ENCODE measurements at places on chromosomes 7 and 10. TPM values are rescaled to one million over a fixed set of nuclear protein-coding genes. Genes with fewer than 3 reads are reported as not detected.

DNA sequence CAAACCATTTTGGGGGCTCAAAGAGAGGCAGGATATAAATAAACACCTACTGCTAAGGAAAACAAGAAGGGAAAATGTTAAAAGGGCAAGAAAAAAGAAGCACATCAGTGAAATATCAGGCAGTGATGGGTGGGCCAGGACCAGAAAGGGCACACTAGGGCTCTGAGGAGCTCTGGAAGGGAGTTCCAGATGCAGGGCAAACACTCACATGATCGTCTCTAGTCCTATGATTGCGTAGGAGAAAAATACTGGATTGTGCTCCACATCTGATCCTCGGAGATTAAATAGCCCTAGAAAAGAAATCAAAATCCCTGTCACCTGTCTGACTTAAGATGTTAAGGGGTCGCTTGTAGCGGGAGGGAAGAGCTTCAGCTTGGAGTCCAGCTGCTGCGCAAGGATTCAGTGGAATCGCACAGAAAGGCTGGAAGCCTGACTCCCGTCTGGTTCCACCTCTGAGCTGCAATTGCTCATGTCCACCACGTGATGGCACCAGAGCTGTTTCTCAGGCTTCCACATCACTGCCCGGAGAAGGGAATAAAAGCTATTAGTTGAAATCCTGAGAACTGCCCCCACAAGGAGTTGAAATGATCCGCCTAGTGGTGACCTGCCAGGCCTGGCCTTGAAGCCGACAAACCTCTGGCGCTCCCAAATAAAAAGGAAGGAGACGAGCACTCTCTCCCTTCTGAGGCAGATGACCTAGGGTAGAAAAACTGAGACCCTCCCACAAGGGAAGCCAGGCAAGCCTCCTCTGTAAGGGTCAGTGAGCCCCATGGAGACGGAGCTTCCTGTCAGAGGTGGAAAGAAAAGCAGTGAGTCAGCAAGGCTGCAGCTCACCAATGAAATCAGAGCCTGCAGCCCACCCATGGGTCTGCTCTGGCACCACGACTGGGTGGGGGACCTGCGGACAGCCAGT lies 39.2 kb downstream of the XPNPEP1 start:
- ATAC-seq, result peak; percentile 88

GRCh38 chr10:121774404-121774803 lies 153.4 kb downstream of the ATE1 start:
- peak; percentile 65 for ATAC-seq

GRCh38 chr10:99926925-99927720 lies 82.6 kb downstream of the DNMBP start:
- ATAC-seq, result no peak

DNA sequence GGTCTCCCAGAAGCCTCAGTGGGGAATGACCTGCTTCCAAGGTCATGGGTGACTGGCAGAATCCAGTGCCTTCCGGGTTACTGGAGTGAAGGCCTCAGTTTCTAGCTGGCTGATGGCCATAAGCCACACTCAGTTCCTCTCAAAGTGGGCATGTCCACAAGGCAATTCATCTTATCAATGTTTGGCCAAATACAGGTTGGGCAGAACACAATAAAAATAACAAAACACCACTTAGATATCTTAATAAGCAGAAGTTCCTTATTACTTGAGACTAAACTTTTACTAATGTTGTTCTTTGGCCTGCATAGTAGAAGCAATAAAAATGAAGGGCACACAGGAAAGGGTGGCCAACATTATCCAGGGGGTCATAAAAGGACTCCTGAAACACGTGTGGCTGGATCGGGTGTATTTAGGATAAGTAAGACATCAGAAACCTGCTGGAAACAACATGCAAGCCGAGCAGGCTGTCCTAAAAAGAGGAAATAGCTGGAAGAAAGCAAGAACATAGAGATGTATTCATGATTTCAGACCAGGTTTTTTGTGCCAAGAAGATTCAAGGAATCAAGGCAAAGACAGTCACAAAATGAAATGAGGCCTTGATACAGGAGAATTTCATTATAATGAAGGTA lies 19.6 kb upstream of the AKR1C2 start:
- ATAC-seq, result no peak

GRCh38 chr7:55073976-55074528 lies 55.2 kb downstream of the EGFR start:
- peak; percentile 98 for ATAC-seq

DNA sequence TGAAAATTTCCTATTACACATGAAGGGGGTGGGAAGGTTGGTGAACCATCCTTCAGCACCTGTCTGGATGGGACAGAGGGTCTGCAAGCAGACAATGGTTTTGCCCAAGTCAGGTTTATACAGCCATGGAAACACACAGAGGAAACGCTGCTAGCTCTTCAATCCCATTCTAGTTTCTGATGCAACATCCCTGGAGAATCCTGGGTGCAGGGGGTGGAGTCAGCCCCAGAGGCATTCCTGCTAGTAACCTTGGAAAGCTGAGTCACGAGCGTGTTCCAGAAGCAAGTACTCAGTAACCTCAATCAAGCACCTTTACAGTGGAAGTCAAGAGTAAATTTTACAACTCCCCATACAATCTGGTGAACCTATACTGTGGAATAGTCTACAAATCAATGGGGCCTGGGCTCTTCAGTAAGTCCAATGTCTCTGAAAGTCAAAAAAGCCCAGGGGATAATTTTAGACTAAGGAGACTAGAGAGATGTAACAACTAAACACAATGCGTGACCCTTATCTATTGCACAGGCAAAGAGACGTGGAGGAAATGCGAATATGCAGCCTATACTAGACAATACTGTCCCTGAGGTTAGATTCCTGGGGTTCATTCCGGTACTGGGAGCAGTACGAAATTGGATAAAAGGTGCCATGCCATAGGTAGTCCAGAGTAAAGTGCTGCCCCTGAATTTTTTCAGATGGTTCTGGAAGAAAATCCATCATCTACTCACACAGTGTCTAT lies 95.4 kb downstream of the ZRANB1 start:
- ATAC-seq, result peak; percentile 86

DNA sequence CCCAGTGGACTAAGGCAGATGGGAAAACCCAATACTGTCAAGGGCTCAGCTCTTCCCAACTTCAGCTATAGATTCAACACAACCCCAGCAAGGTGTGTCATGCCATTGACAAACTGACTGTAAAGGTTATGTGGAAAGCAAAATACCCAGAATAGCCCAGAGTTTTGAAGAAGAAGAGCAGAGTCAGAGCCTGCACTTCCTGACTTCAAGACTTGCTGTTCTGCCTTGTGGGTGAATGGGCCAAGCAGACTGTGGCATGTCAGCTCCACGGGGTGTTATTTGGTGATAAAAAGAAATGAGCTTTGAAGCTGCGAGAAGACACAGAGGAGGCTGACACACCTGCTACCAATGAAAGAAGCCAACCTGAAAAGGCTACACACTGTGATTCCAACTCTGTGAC lies 89.7 kb downstream of the NKX6-2 start:
- no peak for ATAC-seq

- peak; percentile 33 for ATAC-seq
Observed at GRCh38 chr10:84296091-84296981, 32.1 kb upstream of the CCSER2 start.

- no peak for ATAC-seq
Observed at GRCh38 chr10:132113206-132113605, 47.5 kb downstream of the JAKMIP3 start.

DNA sequence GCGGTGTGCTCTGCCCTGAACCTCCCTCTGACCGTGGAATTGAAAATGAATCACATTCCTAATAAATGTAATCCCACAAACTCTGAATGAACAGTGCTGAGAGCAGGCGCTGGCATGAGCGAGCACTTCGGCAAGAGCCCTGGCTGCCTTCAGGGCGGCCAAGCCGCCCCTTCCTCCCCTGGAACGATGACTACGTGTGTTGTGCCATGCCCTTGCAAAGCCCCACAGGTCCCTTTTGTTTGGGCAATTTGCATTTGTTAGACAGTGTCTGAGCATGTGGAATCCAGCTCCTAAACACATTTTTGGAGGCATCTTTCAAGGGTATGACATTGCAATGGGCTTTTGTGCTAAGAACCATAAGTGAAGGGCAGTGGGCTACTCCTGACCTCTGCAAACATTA lies 95.6 kb upstream of the MKI67 start:
- ATAC-seq, result no peak

DNA sequence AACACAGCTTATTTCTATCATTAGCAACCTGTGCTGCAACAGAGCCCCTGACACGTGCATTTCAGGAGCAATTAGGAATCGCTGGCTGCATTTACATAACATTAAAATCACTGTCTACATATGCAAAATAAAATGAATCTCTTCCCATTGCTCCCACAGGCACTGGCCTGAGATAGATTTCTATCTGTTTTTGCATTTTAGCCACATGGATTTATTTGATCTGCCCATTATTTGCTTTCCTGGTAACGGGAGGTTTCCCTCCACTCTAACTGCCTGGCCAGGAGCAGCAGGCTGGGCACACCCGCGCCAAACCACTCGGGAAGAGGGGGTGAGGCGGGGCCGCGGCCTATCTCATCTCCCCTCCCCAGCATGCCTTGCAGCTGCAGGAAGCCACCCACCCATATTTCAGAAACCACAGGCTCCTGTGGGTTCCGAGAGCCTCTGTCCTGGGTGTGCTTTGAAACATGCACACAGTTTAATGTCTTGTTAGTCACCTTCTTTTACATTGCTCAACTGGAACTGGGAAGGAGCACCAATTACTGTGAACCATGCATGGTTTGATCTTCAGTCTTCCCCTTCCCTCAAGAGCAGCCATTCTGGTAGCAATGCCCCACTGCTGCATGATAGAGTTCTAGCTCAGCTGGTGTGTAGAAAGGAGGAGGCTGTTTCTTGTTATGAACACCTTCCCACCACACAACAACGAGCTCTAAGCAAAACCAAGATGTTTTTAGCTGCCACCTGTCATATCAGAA lies 37.7 kb upstream of the IKZF1 start:
- peak; percentile 60 for ATAC-seq

DNA sequence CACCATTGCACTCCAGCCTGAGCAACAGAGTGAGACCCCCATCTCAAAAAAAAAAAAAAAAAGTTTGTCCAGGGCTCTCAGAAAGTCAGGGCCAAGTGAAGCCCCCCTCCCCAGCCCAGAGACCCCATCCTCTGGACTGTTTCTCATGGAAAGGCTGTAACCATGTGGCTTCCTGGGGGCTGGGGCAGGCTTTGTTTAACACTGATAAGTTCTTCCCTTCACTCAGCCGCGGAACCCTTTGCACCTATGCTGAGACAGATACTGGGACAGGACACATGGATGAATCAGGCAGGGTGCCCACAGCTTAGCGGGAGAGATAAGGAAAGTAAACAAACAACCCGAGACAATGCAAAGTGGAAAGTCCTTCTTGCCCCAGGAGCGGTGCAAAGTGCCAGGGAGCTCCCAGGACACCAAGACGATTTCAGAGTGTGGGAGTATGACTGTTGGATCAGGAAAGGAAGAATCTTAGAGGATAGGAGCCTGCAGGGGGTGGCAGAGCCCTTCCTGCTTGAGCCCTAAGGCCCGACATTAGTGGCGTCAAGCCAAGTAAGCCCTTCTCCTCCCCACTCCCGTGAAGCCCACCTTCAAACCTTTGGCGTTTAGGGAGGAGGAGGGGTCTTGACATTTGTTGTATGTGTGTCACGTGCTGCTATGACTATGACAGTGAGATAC lies 11.6 kb downstream of the MLXIPL start:
- ATAC-seq, result peak; percentile 23

DNA sequence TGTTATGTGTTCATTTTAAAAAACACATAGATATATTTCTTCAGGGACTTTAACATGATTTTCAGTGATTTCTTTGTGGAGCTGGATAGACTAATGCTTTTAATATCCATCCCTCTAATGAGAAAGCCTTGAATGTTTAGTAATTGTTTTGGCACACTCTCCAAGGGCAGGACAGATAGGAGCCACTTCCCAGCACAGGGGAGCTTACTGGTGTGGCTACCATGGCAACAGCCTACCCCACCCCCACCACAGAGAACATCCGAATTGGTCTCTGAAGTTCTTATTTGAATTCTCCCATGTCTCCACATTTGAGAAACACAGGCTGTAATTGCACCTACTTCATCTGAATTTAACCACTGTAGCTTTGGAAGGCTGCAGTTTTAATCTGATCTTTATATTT lies 87.7 kb downstream of the PRKG1 start:
- no peak for ATAC-seq

- ATAC-seq, result no peak
Observed at GRCh38 chr10:110820321-110820814, 51.4 kb upstream of the PDCD4 start.

GRCh38 chr7:83599131-83599530 lies 49.8 kb downstream of the SEMA3E start:
- ATAC-seq, result no peak

GRCh38 chr7:154699417-154699816 lies 303.5 kb downstream of the PAXIP1 start:
- ATAC-seq, result no peak

- ATAC-seq, result no peak
Observed at GRCh38 chr7:43877968-43878864, 8.9 kb upstream of the MRPS24 start.

- ATAC-seq, result peak; percentile 75
Observed at GRCh38 chr7:26291699-26292538, at the start of gene SNX10. Gene SNX10 (plus strand): TSS chr7:26291862. CDS start chr7:26346443, 54,581 bp downstream.

- ATAC-seq, result no peak
Observed at GRCh38 chr7:2008936-2009540, 223.7 kb downstream of the MAD1L1 start.

GRCh38 chr7:110831419-110831818 lies 259.5 kb upstream of the LRRN3 start:
- ATAC-seq, result no peak

DNA sequence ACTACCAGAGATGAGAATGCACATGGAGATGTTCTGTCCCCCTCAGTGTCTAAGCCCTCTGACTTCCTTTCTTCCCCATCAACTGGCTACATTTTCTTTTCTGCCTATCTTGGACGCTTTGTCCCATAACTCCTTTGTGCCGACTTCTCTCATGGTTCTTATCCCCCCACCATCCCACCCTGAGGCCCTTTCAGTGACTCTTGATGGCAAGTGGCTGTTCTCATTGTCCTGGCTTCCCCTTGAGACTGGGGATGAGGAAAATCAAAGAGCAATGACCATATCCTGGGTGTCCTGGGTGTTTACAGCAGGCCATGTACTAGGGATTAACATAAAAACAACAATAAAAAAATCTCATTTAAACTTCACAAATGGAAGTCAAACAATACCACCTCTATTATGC lies 18.8 kb upstream of the GGCT start:
- ATAC-seq, result no peak

DNA sequence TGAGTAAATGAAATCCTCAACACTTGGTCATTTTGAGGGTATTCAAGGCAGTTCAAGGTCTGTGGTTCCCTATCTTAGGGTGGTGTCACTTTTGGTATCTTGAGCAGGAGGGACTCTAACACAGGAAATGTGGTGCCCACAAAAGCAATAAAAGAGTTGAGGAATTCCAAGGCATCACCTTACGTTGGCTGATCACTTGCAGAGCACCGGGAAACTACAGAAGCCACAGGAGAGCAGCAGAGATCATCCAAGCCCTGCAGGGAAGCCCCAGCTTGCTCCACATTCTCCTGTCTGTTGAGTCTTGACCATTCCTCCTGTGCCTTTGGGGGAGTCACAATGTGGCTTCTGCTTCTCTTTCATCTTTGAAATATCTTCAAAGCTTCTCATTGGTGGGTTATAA lies 565.8 kb upstream of the ADARB2 start:
- no peak for ATAC-seq

The LIPK gene
- total RNA-seq, result 3.3 TPM

The GAD2 gene
- not detected for total RNA-seq

The COL28A1 gene
- 0.16 TPM for total RNA-seq

The HABP2 gene
- 0.04 TPM for total RNA-seq

The FAM180A gene
- 0.68 TPM for total RNA-seq
